Motor neuron (in vitro differentiated cells): ENCODE measurements at places on chromosomes 2 and 18.

DNA sequence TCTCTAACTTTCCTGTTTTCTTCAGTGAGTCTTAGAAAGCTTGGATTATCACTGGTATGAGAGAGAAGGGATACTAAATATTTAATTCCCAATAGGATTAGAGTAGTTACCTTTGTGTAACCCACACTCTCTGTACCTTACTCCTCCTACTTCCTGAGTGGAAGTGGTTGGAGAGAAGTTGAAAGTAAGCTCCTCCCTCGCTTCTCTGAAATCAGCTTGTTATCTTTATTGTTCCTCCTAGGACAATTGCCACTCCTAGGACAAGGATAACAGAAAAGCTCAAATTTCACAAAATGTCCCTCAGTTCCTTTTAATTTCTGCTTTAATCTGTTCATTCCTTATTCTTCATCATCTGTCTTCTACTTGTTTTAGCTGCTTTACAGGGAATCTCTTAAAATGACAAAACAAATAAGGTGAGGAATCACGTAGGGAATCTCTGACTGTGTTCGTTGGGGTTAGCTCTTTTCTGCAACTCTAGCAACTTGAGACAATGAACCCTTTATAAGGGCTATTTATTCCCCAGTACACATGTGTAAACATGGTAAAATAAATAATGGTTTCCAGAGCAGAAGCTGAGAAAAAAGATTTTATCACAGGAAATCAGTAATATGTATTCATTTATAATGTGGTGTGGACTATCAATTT lies 8.6 kb downstream of the ITPRID2 start:
- ATAC-seq, result no peak

- ATAC-seq, result peak; percentile 69
These were observed 115.2 kb downstream of the MARCHF4 start for GRCh38 chr2:216257089-216257488.

GRCh38 chr18:63987743-63988142 lies 17.9 kb downstream of the SERPINB8 start:
- ATAC-seq, result no peak

DNA sequence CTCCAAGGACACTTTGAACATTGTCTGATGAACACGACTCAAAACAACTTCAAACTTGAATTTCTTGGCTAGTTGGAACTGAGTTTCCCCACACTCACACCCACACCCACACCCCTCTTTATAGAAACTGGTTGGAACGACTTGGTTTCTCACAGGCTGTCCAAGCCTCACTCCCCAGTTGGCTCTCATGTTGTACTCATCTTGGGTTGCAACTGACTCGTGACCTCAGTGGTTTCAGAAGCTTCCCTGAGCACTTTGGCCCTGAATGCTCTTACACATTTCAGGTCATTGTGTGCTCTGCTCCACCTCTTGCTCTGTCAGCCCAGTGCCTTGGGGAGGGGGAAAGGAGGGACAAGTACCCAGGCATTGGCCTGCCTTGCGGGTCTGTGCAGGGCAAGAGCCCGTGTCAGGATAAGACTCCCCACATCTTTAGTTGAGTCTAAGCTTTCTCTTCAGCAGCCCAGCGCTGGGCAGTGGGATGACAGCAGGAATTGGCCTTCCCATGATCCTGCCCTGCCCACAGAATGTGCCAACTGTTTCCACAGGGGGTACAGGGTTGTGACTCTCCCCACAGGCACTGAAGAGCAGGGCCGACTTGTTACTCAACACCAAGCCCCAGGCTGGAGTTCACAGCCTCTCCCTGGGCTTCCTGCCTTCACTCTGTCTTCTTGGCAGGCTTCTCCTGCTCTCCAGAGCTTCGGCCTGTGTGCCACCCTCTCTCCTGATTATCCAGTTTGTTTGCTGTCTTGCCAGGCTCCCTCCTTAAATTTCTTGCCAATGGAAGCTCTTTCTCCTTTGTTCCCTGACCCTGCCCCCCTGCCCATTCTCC lies 104.6 kb downstream of the RTN4 start:
- peak; percentile 63 for ATAC-seq

GRCh38 chr18:67682516-67682915 lies 166.0 kb upstream of the DSEL start:
- no peak for ATAC-seq

DNA sequence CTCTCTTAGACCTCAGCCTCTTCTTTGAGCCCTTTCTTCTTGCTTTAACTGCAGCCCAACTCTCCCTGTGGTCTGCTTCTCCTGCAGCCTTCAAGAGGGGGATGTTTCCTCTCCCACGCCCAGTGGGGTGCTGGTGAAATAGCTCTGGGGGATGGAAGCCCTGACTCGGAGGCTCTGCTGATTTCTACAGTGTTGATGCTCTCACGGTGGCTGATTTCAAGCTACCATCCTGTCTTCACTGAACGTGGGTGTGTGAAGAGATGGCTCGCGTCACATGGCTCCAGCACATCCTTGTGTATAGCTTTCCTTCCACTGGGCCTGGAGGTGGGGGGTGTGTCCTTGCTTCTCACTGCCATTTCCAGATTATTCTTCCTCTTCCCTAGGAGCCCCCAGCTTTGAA lies 20.0 kb downstream of the MPP4 start:
- ATAC-seq, result no peak

DNA sequence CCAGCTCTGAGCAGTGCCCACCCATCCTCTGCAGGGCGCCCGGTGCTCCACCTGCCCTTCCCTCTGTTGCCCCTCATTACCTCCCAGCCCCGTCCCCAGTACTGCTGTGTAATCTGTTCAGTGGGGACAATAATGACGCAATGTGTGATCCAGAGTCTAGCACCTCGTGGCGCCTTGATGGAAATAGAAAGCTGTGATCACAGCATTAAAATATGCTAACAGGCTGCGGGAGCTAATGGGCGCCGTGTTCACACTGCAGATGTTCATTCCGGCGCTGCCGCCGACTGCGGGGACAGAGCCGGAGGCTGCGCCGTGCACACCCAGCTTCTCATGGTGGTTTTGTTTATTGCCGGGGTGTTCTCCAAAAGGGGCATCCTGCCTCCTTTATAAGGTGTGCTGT lies 235.2 kb downstream of the LDLRAD4 start:
- peak; percentile 12 for ATAC-seq

DNA sequence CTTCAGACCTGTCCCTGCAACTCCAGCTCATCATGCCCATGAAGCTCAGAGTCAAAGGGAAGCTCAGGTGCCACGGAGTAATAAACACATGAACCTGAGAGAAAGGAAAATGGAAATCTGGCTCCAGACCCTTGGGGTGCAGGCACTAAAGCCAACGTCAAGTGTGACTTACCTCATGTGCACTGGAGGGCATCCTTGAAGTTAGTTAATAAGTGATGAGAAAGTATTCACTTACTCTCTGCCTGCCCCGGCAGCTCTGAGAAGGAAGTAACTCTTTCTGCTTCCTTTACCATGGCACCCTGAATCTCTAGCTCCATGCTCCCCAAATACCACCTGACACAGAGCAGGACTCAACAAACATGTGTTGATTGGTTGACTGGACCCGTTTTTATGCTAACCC lies 21.4 kb upstream of the AGAP1 start:
- ATAC-seq, result no peak

GRCh38 chr18:24446953-24447538 lies 13.4 kb upstream of the HRH4 start:
- ATAC-seq, result no peak

GRCh38 chr18:22175346-22175745 lies 6.0 kb downstream of the GATA6 start:
- ATAC-seq, result no peak

- no peak for ATAC-seq
These were observed 32.6 kb upstream of the LPIN1 start for GRCh38 chr2:11713815-11714214.

GRCh38 chr2:205073433-205074020 lies 528.3 kb downstream of the PARD3B start:
- no peak for ATAC-seq

- ATAC-seq, result no peak
These were observed 59.5 kb upstream of the LYPD1 start for GRCh38 chr2:132729522-132729921.

GRCh38 chr18:49460976-49461601 lies 644 bp upstream of the DYM start:
- no peak for ATAC-seq

DNA sequence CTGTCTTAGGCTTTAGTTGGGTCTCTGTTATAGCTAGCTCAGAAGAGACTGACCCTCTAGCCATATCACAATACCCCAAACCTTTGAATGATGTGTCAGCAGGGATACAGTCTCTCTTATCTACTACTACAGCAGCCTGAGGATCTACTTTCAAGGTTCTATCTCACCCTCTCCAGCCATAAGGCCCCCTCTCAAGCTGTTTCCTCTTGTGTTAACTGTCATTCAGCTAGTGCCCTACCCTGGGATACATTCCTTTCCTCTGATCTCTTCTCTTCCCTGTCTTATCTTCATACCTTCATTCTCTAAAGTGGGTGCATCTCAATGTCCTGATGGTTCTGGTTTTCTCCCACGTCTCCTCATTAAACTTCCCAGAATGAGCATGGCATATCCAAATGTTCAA lies 434.7 kb downstream of the NRXN1 start:
- ATAC-seq, result no peak

DNA sequence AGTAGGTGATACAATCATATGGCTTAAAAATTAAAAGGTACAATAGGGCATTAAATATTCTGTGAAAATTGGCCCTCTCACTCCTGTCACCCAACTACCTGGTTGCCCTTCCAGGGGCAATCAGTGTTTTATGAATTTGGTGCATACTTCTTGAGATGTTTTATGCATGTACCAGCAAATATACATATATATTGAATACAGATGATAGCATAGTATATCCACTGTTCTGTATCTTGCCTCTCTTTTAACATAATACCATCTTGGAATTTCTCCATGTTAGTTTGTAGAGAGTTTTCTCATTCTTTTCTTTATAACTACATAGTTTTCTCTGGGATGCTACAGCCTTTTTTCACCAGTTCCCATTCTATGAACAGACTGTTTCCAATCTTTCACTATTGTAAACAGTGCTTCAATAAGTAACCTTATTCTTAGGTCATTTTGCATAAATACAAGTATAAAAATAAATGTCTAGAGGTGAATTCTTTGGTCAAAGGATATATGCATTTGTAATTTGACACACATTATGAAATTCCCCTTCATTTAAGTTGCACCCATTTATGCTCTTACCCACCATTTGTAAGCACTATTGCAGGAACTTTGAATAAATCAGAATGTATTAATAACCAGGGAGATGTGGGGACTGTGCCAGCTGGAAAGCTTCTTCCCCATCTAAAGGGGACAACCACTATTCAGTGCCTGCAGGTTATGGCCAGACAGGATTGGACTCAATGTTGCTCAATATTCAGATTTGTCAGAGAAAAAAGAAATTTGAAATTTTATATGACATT lies 225.4 kb downstream of the STK39 start:
- ATAC-seq, result no peak

DNA sequence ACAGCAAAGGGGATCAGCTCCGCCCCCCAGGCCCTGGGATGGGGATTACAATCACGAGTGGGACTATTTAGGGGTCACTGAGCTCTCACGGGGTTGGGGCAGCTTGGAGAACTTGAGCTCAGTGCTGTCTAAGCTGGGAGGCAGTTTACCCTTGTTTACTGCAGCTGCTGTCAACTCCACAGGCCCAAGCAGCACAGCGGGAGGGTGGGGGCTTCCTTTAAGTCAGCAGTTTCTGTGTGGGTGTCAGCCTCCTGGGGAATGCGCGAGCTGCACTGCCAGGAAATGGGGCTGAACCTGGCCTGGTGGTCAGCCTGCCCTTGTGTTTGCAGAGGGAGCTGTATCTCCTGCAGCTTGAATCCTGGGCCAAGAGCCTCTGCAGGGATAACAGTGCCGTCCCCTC lies 29.8 kb downstream of the TOGARAM2 start:
- peak; percentile 71 for ATAC-seq

DNA sequence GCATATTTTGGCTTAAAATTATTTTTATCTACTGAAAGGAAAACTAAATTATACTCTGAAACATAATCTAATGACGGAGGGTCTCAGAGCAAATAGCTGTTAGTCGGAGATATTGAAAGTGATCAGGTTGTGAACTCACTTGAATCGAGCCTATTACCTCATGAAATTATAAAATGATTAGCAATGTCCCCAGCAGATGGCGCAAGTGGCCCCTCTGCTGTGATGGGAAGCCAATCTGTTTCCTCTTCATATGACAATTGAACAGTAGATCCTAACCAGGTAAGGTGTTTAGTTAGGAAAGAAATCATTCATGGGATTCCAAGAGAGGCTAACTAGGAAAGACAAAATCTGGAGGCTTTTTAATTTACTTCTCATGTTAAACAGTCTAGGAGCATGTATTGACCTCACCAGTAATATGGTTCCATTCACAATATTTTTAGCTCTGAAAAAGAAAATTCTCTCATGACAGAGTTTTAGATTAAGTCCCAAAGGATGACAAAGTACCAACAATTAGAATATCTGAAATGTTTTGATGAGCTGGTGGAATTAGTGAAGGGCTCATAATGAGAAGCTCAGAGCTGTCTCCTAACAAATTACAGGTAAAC lies 29.9 kb upstream of the MPPE1 start:
- peak; percentile 78 for ATAC-seq

- no peak for ATAC-seq
These were observed 121.8 kb downstream of the ACTR3 start for GRCh38 chr2:114011713-114012112.

- peak; percentile 71 for ATAC-seq
These were observed at the start of gene SLC8A1 for GRCh38 chr2:40451918-40452605. TSS of gene SLC8A1 (minus strand) at chr2:40452090.

- ATAC-seq, result no peak
These were observed 141.8 kb downstream of the SOCS6 start for GRCh38 chr18:70430501-70431173.

- ATAC-seq, result peak; percentile 57
These were observed 41.0 kb downstream of the LPIN2 start for GRCh38 chr18:2971741-2972552.

DNA sequence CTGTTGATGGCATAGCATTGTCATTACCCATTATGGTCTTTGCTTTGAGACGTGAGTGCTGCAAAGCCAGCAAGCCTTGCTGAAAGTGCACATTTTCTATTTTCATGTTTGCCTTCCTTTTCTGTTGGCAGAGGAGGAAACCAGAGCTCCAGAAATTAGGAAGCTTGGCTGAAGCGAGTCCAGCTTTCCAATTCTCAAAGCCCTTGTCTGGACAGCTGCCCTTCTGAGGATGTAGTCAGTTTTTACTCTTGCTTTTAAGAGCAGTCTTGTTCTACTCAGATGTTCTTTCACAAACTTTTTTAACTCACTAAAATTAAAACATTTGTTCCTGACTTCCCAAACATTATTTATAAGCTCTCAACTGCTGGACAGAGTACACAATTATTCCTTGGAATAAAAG lies 93.8 kb downstream of the ICOS start:
- no peak for ATAC-seq
